ENCODE measurements at places on chromosomes 1 and 21.

- no peak for DNase-seq
Observed at GRCh38 chr1:207954104-207954503, 43.2 kb upstream of the CD34 start.

GRCh38 chr1:227192163-227192562, 126.1 kb downstream of the CDC42BPA start:
- no peak for DNase-seq

GRCh38 chr21:44370027-44370735, 16.8 kb downstream of the TRPM2 start:
- DNase-seq = no peak

DNA sequence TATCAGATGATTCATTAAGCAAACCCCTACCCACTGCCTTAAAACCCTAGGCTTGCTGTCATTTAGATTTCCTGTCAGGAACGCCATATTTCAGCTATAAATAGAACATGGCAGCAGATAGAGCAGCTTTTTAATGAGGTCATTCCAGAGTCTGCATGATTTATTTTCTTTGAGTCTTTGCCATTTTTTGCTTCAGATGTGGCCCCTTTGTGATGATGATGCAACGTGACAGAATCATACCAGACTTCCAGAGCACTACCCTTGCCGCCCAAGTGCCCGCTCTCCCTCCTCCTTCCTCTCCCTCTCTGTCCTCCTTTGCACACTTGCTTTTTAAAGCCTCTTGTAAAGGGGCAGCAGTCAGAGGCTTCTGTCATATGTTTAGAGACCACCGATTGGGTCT, 55.5 kb upstream of the TRIM67 start:
- no peak for DNase-seq

DNA sequence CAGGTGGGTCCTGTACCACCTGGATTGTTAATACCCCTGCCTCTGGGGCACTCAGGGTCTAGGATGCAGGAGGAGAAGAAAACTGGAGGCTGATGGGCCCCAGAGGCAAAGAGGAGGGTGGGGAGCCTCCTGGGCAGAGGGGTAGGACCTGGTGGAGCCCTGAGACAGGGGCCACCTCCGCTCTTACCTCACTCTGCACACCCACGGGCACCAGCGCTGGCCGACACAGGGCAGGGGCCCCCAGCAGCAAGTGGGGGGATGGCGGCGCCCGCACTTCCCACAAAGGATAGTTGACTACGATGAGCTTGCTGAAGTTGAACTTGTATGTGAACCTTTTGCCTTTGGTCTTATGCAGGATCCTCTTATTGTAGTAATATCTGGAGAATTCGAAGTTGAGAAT, 1.1 kb downstream of the ETV3L start:
- DNase-seq = no peak

Measured in stimulated activated CD4-positive, alpha-beta T cell treated with anti-CD3 and anti-CD28 coated beads, Interleukin-1b, Interleukin-23, amount 100 ng/mL, for 4 hours (primary cell).